ENCODE measurements at places on chromosomes 11 and 22.

DNA sequence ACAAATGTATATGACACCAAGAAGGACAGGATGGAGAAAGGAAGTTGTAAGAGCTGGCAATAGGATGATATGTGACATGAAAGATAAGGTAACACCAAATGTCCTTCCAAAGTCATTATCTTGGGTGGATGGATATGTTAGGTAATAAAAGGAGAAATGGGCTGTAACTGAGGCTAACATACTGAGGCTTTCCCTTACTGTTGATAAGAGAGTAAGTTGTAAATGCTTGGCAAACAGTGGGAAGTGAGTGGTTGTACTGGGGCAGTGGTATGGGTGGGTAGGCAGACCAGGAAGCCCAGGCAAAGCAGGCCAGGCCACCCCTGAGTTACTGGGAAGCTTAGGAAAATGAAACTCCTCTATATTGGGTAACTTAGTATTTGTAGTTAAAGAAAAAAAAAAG, 73.7 kb downstream of the ARHGAP42 start:
- DNase-seq: no peak

DNA sequence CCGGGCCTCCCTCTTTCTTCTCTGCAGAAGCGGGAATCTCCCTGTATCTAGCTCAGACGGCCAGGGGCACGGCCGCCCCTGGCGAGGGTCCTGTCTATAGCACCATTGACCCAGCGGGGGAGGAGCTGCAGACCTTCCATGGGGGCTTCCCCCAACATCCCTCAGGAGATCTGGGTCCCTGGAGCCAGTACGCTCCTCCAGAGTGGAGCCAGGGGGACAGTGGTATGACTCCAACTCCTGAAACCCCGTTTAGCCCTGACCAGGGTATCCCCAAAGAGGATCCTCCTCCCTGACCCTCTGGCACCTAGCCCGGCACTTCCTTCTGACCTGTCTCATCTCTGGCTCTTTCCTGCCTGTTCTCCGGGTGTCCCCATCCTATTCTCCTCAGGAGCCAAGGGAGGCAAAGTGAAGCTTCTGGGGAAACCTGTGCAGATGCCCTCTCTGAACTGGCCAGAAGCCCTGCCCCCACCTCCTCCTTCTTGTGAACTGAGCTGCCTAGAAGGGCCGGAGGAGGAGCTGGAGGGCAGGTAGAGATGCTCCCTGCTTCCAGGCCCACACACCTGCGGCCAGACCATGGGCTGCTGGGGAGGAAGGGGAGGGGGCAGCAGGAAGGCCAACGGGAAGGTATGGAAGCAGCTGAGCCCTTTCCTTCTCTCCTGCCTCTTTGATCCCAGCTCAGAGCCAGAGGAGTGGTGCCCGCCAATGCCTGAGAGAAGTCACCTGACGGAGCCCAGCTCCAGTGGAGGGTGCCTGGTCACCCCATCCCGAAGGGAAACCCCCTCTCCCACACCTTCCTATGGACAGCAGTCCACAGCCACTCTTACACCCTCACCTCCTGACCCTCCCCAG, 12.9 kb downstream of the ROBO3 start:
- no peak for DNase-seq

GRCh38 chr22:24986816-24987215, 34.3 kb downstream of the KIAA1671 start:
- DNase-seq: no peak

DNA sequence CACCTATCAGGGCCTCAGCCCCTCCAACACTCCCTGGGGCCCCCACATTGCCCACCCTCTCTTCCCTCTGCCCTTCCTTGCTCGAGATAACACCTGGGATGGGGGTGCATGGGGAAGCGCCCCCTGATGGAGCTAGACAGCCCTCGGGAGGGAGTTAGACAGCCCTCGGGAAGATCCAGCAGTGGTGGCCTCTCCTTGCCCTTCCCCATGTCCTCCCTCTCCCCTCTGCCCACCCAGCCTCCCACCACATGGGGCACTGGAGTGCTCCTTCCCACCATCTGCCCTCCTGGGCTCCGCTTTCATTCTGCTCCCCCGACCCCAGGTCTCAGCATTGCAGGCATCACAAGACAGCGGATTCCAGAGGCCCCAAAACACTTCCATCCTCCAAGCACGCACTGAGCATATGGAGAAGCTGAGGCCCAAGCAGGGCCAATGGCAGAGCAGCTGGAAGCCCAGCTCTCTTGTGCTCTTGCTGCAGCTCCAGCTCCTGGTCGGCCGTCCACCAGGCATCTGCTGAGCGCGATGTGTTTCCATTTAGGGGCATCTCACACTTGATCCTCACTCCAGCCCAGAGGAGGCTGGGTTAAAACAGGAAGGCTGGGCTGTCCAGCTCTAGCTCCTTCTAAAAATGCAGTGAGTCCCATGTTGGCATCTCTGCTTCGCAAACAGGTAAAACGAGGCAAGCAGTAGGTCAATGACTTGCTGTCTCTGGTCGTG, 65.6 kb downstream of the IGLL1 start:
- DNase-seq: no peak

DNA sequence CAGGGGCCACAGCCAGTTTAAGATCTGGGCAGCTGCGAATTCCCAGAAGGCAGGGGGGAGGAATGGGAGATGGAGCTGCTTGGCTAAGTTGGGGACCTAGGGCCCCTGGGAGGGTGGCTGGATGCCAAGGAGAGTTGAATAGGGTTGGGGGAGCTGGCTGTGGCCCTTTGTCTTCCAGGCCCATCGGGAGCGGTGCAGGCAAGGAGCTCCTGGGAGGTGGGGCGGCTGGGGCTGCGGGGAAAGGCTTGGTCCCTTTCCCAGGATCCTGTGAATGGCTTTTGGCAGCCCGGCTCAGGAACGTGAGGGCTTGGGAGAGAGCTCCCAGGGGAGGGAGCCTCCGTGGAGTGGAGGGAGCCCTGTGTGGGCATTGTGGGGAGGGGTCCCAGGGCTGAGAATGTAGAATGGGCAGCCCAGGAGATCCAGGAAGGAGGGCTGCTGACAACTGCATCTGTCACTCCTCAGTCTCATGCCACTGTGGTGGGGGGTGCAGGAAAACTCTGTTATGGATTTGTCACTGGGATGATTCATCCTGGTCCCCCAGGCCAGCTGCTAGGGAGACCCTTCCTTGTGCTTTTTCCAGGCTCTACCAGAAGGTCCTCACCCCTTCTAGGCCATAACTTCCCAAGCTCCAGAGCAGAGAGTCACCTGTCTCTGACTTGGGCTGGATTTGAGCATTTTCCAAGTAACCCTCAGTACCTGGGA, 6.0 kb downstream of the FREY1 start:
- peak; percentile 48 for DNase-seq

- no peak for DNase-seq
Measured at GRCh38 chr11:128294671-128295050, 292.7 kb downstream of the ETS1 start.

GRCh38 chr11:77063407-77063806, 3.4 kb upstream of the CAPN5 start:
- DNase-seq: no peak

DNA sequence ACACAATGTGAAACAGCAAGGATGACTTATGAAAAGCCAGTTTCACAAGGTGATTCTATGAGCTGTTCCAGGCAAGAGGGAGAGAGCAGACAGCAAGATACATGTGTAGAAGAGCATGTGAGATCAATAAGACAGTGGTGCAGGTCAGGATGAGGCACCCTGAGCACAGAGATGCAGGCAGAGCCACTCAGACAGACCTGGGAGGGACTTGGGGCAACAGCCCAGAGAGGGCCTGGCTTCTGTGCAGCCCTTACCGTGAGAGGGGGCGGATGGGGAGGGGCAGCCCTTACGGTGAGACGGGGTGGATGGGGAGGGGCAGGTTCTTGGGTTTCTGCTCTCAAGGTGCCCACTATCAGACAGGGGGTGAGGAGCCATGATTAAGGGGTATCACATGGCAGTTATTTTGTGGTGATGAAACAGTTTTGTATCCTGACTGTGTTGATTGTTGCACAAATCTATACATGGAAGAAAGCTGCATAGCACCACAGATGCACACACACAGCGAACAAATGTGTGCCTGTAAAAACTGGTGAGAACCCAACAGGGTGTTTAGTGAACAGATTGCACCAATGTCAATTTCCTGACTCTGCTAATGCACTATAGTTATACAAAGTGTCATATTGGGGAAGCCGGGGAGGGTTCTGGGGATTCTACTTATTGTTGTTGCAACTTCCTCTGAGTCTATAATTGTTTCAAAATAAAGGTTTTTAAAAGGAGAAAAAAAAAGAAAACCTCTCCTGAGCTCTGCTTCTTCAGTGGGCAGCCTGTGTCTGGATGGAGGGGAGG, 5.2 kb upstream of the C22orf42 start:
- DNase-seq: peak; percentile 23

- no peak for DNase-seq
Measured at GRCh38 chr11:77129069-77129841, 1.2 kb downstream of the MYO7A start.

GRCh38 chr22:45587638-45588505, 83.8 kb upstream of the ATXN10 start:
- no peak for DNase-seq

DNA sequence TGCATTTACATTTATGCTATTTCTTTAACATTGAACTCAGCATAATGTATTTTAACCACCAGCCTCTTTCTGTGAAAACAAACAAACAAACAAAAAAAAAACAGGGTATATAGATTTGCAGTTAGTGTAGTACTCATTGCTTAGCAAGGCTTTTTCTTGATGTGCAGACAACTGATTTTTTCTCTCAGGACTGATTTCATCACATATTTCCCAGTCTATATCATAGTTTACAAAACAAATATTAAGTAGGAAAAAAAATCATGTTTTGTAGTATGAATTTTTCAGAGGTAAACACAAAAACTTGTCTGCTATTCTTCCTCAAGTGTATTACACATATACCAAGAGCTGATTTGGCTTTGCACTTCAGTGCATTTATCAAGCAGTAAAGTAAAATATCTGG, 123.0 kb downstream of the PDE3B start:
- no peak for DNase-seq

DNA sequence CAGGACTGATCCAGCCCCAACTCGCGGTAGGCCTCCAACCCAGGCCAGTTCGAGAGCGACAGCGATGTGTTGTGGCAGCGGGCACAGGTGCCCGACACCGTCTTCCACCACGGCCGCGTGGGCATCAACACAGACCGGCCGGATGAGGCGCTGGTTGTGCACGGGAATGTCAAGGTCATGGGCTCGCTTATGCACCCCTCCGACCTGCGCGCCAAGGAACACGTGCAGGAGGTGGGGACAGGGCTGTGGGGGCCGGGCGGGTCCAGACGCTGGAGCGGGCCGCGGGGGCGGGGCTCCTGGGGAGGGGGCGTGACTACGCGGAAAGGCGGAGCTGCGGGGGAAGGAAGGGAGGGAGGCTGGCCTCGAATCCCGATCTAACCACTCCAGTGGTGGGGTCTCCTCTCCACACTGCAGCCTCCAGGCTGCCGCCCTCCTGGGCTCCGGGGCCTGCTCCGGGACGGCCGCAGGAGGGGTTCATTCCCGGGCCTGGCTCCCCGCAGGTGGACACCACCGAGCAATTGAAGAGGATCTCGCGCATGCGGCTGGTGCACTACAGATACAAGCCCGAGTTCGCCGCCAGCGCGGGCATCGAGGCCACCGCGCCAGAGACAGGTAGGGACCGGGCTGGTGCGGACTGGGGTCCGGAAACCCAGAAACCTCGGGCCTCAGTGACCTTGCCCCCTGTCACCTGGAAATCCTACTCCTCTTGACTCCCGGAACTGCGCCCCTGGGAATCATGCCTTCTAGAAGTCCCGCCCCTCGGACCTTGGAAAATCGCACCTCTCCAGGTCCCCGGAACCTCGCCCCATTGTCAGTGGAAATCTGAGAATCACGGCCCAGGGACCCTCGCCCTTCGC, 14.9 kb downstream of the TMEM258 start:
- DNase-seq: peak; percentile 82

DNA sequence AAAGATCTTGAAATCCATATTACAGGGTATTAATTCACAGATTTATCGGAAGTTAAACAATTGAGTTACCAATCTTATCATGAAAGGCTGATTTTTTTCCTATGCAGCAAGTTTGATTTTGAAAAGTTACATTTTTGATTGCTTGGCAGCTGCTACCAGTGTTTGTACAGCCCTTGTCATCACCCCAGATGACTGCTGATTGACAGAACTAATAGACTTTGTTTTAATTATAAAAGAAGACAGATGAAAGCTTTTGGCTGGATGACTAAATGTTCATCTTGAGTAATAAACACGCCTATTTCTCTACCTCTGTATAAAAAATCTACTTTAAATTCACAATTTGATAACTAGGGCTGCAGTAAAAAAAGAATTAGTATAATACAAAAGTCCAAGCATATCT, 259.7 kb downstream of the TTC28 start:
- no peak for DNase-seq

- no peak for DNase-seq
Measured at GRCh38 chr11:7004482-7004881, 15.7 kb downstream of the ZNF214 start.

GRCh38 chr11:44632466-44633123, 67.1 kb downstream of the CD82 start:
- peak; percentile 41 for DNase-seq

- no peak for DNase-seq
Measured at GRCh38 chr11:60985501-60985900, 14.0 kb downstream of the CD6 start.

GRCh38 chr11:12693479-12694182, 19.4 kb downstream of the TEAD1 start:
- peak; percentile 44 for DNase-seq

DNA sequence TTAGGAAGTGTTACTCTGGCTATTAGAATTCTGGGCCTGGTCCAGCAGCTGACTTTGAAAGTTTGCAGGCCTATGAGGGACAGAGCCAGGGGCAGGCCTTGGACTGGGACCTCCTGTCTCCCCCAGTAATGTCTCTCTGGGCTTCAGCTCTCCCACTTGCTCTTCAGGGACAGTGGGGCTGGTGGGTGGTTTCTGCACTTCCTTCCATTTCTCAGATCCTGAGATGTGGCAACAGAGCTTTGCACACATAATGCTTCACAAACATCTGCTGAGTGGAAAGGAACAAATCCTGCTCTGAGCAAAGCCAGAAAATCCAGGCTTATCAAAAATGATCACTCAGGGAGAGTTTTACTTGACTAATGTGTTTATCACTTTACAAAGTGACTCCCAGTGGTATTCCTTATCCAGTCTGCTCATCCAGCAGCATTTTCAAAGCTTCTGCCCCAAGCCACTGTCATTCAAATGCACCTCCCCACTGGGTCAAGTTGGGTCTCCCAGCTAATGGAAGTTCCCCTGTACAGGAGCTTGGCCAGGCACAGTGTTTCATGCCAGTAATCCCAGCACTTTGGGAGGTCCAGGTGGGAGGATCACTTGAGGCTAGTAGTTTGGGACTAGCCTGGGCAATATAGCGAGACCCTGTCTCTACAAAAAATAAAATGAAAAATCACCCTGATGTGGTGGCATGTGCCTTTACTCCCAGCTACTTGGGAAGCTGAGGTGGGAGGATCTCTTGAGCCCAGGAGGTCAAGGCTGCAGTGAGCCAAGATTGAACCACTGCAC, 13.5 kb upstream of the OSBP2 start:
- DNase-seq: no peak
